ENCODE measurements at places on chromosomes 7 and 10.

DNA sequence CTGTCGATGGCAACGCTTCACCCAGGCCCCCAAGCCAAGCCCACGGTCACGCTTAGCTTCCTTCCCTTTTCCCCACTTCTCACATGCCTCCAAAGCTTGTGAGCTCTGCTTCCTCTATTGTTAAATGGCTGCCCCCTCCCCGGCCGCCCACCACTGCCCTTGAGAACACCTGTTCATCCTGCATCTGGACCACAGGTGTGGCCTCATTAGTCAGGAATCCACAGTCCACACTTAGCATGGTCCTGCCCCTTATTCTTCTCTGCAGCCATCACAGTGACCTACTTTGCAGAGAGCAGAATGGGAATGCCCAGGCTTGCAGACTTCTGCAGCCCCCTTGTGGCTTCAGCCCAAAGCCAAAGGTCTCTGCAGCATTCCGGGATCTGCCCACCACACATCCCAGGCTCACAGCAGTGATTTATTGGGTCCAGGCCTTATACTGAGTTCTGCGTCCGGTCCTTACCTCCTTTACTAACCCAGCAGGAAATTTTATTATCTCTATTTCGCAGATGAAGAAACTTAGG lies 66.9 kb downstream of the PTPRE start:
- no peak for DNase-seq

DNA sequence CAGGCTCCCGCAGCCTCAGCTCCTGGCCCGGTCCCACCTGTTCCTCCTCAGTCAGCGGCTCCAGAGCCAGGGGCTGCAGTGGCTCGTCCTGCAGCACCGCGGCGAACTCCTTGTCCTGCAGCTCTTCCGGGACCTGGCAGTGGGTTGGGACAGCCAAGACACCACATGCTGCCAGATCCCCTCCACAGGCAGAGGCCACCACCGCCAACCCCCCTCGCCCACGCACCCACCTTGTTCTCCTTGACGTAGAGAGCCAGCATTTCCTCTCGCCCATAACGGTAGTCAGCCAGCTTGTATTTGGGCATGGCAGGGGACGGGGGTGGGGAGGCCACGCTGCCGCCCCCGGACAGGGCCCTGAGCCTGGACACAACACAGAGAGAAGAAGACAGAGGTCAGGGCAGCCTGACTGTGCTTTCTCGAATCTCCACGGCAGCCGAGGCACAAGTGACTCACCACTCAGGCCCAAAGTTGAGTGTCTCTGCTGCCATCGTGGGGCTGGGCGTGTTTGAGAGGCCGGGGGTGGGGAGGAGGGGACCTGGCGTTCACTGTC lies 6.2 kb downstream of the GIGYF1 start:
- no peak for DNase-seq

DNA sequence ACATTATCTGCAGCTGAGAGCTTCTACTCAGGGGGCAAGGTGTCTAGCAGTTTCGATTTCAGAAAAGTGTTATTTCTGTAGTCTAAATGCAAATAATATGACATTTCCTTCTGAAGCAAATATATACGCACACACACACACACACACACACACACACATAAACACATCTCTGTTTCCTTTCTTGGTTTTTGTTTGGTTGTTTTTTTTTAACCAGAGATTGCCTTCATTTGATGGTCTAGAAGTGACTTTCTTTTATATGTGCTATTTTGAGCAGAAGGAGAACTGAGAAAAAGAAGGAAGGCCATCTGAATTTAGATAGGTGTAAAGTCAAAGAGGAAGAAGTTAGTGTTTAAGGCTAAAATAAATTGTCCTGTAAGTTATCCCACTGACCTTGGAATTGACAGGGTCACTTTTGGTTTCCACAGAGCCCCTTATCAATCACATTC lies 142.2 kb downstream of the TRIL start:
- DNase-seq: no peak

DNA sequence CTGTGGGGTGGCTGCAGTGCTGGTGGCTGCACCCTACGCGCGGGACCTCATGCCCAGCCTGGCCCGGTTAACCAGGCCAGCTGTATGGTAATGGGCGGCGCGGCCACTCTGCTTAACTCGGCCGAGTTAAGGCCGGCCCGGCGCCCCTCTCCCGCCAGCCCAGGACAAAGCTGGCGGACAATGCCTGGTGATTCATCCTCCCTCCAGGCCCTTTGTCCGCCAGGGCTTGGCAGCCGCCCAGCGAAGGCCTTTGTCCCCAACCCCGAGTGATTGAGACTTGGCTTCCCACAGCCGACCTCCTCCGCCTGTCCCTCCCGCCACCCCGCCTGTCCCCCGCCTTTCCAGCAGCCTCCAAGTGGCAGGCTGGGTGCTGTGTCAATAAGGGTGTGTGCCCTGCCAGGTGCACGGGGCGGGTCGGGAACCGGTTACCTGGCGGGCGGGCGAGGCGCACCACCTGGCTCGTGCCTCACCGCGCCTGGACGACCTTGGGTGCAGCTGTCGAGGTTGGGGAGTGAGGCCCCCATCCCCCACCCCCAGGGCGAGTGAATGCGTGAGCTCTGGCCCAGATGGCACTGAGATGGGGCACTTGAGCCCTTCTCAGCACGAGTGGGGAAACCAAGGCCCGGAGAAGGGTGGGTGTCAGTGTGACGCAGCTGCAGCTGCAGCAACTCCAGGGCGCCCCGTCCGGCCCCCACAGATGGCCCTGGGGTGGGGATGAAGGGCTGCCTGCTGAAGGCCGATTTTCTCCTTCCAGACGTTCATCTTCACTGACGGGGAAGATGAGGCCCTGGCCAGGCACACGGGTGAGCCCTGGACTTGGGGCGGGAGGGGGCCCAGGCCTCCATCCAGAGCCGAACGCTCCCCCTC lies 4.6 kb downstream of the LFNG start:
- no peak for DNase-seq

DNA sequence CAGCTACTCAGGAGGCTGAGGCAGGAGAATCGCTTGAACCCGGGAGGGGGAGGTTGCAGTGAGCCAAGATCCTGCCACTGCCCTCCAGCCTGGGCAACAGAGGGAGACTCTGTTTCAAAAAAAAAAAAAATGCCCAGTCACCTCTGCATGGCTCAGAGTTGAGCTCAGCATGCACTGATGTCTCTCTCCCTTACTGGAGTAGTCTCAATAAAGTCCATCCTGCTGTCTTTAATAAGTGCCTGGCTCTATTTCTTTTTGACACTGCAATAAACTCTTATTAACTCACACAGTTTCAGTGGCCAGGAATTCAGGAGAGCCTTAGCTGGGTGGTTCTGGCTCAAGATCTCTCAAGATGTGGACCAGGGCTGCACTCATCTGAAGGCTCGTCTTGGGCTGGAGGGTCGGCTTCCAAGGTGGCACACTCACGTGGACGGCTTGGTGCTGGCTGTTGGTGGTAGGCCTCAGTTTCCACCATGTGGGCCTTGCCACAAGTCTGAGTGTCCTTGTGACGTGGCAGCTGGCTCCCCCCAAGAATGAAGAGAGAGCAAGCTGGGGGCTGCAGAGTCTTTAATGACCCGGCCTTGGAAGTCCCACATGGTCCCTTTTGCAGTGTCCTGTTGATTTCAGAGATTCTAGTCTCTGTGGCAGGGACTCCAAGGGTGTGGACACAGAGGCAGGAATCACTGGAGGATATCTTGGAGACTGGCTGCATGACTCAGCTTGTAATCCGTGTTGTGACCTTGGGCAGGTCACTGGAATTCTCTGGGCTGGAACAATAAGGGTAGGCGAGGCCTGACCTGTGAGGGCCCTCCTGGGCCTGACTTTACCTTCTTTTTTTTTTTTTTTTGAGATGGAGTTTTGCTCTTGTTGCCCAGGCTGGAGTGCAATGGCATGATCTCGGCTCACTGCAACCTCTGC lies 85.9 kb upstream of the KMT2C start:
- DNase-seq: no peak

DNA sequence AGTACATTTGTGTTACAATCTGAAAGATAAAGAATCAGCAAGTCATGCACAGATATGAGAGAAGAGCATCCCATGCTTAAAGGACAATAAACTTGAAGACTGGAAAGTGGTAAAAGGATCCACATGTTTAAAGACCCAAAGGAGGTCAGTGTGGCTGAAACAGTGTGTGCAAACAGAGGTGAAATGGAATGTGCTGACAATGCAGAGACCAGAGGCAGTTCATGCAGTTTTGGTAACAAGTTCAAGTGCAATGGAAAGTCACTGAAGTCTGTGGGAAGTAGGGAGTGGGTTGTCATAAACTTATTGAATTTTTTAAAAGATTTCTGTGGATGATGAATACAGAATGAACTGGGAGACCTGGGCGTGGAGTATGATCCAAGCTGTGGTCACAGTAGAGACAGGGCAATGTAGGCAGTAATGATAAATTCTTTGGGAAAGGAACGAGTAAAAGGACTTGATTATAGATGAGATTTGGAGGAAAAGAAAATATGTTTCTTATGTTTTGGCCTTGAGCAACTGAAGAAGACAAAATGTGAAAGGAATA lies 408.0 kb downstream of the HGF start:
- no peak for DNase-seq

- no peak for DNase-seq
Measured at GRCh38 chr10:6912929-6913328, 332.9 kb upstream of the PRKCQ start.

- DNase-seq: no peak
Measured at GRCh38 chr10:13672548-13672947, 85.8 kb downstream of the PRPF18 start.

GRCh38 chr7:83930262-83930661 lies 264.3 kb downstream of the SEMA3A start:
- DNase-seq: no peak

- DNase-seq: no peak
Measured at GRCh38 chr7:127900141-127900540, 131.1 kb downstream of the LRRC4 start.

DNA sequence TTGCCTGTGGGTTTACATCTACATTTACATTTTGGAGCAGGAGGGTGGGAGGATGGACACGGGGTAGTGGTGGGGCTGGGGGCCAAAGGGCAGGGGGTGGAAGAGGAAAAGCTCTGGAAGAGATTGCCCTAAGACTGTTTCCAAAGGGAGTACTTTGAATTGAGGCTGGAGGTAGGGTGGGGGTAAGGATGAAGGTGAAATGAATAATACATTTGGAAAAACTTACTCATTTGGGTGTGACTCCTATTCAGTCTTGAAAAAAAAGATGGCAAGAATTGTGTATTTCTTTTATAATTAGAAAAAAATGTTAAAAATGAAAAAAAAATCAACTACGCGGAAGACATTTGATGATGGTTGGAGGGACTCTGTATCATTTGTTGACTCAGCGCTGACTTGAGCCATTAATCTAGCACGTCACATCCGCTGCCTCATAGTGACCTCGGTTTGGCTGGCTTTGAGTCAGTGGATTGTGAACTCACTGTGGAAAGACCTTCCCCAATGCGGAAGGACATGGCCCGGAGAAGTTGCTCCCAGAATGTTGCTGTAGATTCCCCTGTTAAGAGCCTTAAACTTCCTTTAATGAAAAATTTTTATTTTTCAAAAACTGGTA lies 2.8 kb downstream of the FAM180A start:
- DNase-seq: no peak

DNA sequence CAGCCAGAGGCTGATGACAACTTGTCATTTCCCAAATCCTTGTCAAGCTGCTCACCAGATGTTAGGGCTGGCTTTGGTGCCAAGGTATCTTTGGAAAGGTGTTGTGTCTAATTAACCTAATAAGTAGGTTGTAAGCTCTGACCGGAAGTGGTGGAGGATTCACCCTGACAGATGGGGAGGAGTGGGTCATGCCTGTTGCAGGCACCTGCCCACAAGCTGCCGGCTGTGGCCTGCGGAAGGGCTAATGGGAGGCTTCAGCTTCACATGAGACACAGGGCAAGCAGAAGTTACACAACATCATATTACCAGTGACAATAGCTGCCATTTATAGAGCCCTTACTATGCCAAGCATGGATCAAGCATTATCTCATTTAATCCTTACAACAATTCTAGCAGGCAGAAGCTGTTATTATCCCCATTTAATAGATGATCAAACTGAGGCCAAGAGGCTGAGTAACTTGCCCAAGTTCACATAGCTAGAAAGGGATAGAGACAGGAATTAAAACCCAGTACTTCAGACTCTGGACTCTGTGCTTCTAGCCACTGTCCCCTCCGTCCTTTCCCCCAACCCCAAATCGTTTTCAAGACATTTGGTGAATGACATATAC lies 63.1 kb upstream of the DUSP5 start:
- DNase-seq: no peak

DNA sequence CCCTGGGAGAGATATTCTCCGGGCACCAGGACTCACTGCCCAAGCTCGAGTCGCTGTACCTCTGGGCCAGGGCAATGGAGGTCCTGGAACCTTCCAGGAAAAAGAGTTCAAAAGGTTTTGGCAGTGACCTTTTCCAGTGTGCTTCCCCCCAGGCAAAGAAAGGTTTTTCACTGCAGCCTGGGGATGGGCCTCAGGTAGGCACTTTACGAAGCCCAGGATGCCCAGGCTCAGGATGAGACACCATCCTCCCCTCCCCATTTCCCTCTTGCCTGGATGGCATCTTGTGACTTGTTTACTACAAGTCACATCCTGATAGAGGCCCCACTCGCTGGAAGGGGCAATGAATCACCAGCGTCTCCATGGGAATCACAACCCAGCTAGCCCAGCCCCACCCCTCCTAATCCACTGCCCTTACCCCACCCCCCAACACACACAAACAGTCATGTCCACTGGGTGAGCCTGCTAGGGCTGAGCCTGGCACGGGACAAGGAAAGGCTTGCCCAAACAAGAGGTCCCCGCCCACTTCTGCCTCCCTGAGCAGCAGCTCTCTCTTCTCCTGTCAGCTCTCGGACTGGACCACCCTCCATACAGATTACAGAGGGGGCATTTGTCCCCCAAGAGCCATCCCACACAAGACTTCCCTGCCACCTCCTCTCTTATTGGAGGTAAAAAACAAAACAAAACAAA lies 93.8 kb upstream of the SMNDC1 start:
- no peak for DNase-seq

DNA sequence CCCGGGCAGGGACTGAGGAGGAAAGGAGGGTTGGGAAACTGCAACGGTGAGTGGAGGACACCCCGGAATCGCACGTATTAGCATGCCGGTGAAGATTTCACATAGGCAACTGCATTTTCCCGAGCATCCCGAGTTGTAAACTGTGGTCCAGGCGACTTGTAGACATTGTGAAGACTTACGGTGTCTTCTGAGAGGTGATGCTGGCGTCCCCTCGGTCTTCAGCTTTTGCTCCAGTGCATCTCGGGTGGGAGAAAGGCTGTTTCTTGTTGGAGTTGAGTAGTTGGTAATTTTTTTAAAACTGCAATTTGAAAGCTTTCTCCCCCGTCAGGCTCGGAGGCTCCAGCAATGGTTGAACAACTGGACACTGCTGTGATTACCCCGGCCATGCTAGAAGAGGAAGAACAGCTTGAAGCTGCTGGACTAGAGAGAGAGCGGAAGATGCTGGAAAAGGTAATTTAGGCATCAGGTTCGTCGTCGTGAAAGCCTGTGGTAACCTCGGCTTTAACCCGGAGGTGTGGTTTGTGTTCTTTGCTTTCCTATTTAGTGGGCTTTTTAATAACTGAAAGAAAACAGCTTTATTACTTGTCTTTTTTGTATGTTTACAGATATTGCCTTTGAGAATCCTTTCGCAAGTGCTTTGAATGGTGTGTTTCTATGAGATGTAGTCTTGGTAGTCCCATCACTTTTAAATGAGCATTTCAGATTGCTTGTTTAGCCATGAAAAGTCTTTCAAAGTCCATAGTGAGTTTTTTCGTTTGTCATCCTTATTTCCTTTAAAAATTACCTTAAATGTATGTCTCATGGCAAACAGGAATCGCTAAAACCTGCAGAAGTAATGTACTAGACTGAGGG lies 687 bp downstream of the HELLS start:
- no peak for DNase-seq

Measured in activated CD8-positive, alpha-beta memory T cell treated with anti-CD3 and anti-CD28 coated beads for 1 hour (primary cell).